CMK (cell line): ENCODE measurements at places on chromosomes 1 and 21.
A peak's percentile ranks its signal among the peaks of the same experiment; 100 is the strongest.

DNA sequence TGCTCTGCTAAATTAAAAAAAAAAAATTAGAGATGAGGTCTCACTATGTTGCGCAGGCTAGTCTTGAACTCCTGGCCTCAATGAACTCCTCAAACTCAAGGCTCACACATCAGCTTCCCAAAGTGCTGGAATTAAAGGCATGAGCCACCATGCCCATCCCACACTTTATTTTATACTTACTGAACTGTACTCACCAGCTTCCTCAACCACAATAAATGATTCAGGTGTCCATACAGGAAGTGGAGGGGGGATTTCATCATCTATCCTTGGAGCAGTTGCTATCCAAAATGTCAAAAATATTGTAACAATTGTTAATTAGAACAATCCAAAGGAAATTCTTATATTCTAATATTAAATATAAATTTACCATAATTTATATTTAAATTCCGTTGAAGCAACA lies 22.4 kb upstream of the RSBN1 start:
- no peak for DNase-seq

GRCh38 chr1:48472638-48473037 lies 634 bp upstream of the SPATA6 start:
- DNase-seq, result no peak

DNA sequence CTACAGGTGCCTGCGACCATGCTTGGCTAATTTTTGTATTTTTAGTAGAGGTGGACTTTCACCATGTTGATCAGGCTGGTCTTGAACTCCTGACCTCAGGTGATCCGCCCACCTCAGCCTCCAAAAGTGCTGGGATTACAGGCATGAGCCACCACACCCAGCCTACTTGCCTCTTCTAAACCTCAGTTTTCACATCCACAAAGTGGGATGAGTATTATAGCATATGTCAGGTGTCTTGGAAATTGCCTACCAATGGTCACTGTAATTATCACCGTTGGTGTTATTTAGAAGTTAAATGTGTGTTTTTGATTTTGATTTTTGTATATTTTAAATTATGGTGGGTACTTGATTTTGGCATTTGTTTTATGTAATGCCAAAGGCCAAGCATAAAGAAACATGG lies 36.7 kb downstream of the SLC44A3 start:
- no peak for DNase-seq

DNA sequence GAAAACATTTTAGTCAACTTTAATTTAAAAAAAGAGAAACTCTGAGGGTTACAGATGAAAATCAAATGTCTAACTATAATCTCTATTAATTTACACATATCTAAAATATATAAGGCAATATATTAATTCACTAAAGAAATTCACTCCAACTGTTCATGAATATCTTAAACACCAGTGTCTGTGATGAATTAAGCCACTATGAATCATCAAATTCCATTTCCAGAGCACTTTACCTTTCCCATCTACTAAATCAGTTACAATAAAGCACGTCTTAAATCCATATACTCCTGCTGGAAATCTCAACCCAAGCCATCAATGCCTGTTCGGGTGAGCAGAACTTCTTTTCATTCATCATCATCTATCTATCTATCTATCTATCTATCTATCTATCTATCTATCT lies 4.3 kb downstream of the TAF5L start:
- no peak for DNase-seq

DNA sequence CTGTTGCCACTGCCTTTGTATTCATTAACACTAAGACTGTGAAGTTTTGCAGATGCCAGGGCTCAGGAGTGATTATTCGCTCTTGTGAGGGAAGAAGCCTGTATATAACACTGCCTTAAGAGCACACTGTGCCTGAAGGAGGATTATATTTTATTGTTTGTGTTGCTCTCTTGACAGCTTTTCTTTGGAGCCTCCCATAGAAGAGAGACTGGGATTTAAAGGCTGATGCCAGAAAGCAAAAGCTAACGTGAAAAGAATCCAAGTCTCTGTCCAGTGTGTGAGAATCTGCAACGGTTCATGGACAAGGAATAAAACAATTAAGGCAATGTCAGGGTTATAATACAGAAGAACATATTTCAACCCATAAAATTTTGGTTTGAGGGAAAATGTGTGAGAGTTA lies 316.8 kb downstream of the NFIA start:
- no peak for DNase-seq

GRCh38 chr1:85629532-85629920 lies 49.0 kb downstream of the CCN1 start:
- no peak for DNase-seq

DNA sequence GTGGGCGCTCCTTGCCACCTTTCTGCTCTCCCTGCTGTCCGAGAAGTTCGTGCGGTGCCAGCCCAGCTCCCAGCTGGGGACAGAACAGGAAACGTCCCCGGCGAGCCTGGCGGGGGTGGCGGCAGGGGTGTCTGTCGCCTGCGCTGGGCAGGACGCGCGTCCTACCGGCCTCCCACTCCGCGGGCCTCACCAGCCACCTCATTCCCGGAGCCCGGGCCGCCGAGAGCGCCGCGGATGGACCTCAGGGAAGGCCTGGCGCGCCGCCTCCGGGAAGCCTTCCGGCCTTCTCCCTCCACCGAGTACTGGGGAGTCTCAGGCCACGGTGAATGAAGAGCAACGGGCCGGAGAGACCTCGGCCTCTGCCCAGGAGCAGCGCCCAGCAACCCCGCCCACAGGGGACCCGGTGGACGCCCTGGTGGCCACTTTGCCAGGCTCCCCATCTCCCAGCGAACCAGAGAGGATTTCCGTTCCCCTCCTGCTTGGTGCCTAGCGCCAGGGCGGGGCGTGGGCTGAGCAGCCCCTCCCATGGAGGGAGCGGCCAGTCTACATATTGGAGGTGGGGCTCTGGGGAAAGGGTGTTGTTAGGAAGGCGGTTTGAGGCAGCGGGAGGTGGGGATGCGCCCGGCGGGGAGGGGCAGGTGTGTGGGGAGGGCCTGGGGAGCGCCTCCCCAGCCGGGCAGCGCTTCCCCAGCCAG lies 9.5 kb upstream of the TNFRSF14 start:
- peak; percentile 94 for DNase-seq

DNA sequence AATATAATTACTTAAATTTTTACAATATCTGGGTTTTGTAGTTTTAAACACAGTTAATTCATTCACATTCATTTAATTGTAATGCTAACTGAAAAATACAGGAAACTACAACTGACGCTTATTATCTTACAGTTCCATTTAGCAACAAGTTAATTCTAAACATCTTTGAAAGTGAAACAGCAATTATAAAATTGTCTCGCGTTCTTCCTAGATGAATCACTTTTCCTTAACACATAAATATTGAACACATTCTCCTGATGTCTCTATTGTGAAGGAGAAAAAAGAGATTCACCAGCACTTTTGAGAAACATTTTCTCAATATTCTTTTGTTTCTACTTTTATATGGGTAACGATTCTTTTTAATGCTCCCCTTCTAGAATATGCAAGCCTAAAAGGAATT lies 6.4 kb downstream of the PTGFR start:
- no peak for DNase-seq

DNA sequence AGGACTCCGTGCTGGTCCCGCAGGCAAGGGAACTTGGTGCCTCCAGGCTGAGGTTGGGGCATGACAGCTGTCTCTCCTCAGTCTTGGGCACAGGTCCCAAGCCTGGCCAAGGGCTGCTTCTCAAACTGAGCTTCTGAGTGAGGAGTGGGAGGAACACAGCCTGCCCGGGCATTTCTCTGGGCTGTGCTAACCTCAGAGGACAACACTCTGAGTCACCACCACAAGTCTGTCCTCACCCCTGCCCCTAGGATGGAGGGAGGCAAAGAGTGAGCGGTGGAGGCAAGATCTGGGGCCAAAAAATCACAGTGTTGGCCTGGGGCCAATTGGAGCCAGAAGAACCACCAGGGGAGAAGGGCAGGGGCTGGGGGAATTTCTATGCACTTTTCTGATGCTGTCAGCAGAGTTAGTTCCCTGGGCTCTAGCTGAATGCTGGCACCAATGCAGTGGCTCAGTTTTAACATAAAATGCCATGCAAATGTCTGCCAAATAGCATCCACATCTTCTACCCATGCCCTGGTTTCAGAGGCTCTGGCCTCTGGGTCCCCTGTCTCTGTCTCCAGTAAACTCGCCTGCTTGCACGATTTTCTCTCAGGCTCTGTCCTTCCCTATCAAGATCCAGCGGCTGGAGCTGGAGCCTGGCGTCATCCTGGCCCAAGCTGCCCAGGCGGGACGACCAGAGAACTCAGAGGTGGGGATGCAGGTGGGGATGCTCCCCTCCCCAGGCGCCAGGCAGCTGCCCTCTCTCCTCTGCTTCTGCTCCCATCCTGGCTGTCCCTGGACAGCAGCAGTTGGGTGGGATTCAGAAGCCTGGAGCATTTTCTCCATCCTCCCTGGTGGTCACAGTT lies 11.0 kb upstream of the CDK18 start:
- no peak for DNase-seq

GRCh38 chr1:99764909-99765308 lies 1.5 kb downstream of the FRRS1 start:
- no peak for DNase-seq

GRCh38 chr1:119924948-119925898 lies 28.9 kb upstream of the ADAM30 start:
- DNase-seq, result no peak

GRCh38 chr1:157307491-157307890 lies 169.3 kb upstream of the ETV3 start:
- DNase-seq, result no peak

- DNase-seq, result no peak
Measured at GRCh38 chr1:151624783-151625182, 12.9 kb downstream of the SNX27 start.

GRCh38 chr1:176546825-176547224 lies 83.8 kb downstream of the PAPPA2 start:
- DNase-seq, result no peak

DNA sequence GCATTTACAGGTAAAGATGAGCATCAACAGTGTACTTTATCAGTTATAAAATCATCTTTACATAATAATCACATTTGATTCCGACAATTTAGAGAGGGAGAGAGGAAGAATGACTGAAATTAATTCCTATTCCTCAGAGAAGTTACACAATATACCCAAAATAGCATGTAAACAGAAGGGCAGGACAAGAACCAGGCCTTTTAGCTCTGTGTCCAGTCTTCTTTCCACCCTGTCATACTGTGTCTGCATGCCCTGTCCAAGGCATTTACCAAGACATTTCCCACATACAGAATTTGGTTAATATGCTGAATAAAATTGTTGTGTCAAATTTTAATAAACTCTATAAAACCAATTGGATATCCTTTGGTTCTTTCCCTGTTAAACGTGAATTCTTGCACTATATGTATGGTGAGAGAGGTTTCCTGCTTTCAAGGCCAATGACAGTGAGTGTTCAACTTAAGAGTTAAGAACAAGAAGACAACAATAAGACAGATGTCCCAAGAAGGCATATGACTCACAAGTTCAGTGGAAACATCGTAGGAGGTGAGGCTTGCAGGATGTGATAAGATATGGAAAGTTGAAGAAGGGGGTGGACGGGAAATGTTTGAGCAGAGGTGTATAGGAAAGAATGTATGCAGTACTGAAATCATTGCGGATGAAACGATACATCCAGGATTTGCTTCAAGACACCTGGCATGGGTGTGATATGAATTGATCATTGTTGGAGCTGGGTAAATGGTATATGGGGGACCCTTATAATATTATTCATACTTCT lies 20.8 kb downstream of the LRRC8B start:
- DNase-seq, result peak; percentile 61

GRCh38 chr1:34900775-34901502 lies 28.5 kb downstream of the DLGAP3 start:
- DNase-seq, result no peak

DNA sequence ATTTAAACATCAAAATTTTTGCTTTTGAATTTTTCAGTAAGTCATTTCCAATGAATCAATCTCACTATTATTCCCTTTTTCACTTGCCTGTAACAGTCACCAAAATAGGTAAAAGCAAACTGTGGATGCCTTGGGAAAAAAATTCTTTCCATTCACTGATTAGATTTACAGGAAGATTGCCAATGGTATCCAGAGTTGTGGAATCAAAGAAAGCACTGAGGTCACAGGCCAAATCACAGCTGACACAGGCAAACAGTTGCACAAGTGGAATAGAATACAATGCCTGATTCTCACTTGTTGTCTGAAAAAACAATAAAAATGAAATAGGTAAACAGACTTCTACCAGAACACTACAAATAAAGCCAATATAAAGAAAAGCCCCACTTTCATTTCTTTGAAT lies 48.4 kb downstream of the LTN1 start:
- no peak for DNase-seq

- DNase-seq, result no peak
Measured at GRCh38 chr21:45409466-45410150, 4.6 kb downstream of the COL18A1 start.

DNA sequence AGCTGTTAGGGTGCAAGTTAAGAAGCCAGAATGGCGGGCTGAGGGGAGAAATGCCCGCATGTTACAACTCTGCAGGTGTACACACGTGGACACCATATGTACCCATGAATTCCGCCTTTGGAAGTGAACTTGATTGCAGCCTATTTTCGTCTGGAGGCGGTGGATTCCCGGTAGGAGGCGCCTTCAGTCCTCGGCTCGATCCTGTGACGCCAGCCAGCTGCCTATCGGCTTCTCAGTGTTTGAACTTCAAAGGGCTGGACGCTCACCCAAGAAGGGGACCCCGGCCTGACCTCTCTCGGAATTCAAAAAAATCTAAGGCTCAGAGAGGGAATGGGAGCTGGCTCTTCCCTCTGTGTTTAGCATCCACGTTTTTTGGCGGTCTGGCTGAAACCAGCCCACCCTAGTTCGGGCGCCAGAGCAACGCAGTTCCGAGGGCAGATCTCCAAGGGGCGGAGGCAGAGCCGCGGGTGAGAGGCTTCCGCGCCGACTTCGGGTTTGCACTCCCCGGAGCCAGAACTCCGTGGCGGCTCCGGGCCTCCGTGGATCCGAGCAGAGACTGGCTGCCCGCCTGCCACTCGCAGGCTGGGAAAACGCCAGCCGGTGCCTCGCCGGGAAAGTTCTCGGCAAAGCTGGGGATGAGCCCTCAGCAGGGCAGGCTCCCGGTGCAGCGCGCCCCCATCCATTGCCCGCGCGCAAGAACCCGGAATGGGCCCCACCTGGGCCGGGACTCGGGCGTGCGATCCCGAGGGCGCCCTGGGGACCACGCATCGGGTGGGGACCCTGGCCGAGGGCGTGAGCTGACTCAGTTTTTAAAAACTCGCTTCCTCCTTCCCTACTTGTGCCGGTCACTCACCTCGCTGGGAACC lies 996 bp upstream of the TMEM51 start:
- DNase-seq, result no peak

- DNase-seq, result no peak
Measured at GRCh38 chr21:26167593-26167992, 3.0 kb downstream of the APP start.

DNA sequence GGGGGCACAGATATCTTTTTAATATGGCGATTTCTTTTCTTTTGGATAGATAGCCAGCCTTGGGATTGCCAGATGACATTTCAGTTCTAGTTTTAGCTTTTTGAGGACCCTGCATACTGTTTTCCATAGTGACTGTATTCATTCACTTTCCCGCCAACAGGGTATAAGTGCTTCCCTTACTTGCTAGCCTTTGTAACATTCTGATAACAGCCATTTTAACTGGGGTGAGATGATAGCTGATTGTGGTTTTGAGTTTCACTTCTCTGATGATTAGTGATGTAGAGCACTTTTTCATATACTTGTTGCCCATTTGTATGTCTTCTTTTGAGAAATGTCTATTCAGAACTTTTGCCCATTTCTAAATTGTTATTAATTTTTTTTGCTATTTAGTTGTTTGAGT lies 151.9 kb downstream of the NTPCR start:
- DNase-seq, result peak; percentile 54
